HepG2 (cell line): ENCODE measurements at places on chromosomes 6 and 20.

GRCh38 chr6:21201187-21201586 is 392.4 kb upstream of the SOX4 start:
- DNase-seq: no peak

GRCh38 chr6:2134554-2134953 is 110.9 kb downstream of the GMDS start:
- no peak for DNase-seq

DNA sequence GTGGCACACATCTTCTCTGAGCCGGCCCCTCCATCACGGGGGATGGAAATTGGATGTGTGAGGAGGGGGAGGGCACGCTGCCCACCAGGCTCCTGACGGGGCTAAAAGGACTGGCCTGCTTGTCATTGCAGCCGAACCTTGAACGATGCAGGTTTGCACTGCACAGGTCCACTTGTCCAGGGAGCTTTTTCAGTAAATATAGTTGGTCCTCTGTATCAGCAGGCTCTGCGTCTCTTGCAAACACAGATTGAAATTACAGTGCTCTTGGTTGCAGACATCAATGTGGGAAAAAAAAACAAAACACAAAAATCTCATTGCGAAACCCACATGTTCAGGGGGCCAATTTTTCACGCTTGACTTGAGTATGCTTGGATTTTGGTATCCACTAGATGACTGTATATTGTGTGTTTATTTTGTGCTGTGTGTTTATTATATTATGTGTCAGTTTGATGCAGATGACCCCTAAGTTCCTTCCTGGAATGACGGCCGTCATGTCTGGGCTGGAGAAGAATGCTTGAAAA is 29.2 kb downstream of the ERMARD start:
- DNase-seq: peak; percentile 52

- DNase-seq: no peak
These were observed 67.7 kb downstream of the RREB1 start for GRCh38 chr6:7175462-7175861.

DNA sequence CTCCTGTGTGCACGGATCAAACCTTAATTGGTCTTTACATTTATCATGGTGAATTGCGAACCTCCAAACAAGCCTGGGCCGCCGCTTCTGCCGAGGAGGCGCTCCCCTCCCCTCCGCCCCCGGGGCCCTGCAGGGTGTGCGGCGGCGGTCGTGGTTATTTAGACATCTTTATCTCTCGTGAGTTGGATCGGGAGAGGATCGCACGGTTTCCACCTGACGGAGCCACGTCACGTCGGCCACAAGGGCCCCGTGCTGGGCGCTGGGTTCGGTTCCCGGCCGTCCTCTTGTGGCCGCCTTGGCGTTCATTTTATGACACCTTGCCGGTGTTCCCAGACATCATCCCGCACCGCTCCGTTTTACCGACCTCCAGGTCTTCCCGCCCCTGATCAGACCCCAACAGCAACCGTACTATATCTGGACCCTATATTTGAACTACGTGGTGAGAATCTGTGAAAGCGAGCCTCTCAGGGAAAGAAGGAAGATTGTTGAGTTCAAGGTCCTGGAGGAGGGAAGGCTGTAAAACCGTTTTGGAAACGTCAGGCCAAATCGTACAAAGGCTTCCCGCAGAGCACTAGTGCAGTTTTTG is 1.3 kb upstream of the CNR1 start:
- no peak for DNase-seq

DNA sequence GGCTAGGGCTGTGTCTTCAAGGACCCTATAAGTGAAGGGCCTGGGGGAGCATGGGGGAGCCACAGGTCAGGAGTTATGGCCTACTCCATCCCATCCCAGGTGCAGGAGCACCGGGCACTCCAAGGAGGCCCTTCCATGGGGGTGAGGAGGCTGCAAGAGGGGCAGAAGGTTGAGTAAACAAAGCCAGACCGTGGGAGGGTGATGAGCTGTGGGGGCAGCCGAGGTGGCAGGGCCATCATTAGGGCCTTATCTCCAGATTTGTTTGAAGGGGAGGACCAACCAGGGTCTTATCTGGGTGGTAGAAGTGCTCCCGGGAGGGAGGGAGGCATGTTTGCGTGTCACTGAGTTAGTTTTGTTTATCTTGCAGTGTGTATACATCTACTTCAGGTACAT is 2.1 kb upstream of the FAM83C start:
- no peak for DNase-seq

DNA sequence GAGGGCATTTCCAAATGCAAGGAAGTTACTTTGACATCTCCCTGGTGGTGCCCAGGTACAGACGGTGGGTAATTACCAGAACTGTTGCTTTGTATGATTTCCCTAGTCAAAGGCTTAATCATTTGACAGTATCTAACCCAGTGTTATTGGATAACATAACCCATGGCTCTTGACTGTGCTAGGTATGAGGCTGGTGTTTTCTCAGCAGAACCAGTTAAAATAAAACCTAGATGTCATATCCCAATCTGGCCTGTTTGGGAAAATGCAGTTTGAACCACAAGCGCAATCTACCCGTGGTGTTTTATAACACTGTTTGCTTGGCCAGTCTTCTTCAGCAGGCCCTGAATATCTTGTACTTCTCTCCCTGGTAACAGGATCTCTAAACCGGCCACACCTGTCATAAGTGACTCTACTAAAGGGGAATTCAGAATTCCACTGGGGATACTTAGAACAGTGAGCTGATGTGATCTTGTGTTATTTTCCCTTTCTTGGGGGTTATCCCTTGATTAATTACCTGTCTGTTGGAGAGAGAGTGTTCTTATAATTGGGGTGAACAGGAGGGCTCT is 32.8 kb downstream of the PPP1R14C start:
- DNase-seq: no peak

DNA sequence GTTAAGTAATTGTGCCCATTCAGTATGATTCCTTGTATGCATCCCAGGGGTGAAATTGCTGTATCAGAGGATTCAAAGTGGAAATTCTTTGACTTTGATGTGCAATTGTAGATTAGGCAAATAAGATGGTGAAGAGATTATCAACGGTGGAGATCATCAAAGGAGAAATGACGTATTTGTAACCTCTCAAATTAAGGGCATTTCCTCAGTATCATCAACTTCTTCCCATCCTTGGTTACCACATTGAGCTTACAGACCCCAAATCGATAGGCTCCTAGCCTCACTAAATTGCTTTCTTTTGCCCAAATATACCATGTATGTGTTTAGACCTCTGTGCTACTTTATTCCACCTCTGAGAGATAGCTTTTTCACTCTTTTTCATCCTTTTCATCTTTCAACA is 213.1 kb upstream of the ZFP64 start:
- no peak for DNase-seq

GRCh38 chr6:37060195-37060559 is 54.7 kb downstream of the FGD2 start:
- no peak for DNase-seq
